Stimulated activated CD8-positive, alpha-beta memory T cell treated with anti-CD3 and anti-CD28 coated beads, Interleukin-12 subunit alpha, Interleukin-12 subunit beta, amount 100 ng/mL, for 1 hour (primary cell): ENCODE measurements at places on chromosomes 4 and X.
A peak's percentile ranks its signal among the peaks of the same experiment; 100 is the strongest.

DNA sequence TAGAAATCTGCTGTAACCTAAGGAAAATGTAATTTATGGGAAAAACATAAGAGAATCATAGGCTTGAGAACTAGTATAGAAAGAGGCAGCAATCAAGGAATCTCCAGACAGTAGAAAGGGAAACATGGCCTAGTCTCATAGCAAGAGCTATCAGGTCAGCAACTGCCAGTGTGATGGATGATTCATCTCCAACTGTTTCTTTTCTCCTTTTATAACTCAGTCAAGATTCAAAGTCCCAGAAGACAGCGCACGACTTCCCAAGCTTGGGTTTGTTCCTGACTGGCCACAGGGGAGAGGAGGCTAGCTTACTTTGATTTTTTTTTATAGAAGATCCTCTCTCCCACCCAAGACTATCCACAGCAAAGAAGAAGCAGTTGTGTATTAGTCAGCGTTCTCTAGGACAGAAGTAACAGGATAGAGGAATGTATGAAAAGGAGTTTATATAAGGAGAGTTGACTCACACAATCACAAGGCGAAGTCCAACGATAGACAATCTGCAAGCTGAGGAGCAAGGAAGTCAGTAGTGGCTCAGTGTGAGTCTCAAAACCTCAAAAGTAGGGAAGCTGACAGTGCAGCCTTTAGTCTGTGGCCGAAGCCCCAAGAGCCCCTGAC, 181.5 kb downstream of the GC start:
- no peak for DNase-seq

DNA sequence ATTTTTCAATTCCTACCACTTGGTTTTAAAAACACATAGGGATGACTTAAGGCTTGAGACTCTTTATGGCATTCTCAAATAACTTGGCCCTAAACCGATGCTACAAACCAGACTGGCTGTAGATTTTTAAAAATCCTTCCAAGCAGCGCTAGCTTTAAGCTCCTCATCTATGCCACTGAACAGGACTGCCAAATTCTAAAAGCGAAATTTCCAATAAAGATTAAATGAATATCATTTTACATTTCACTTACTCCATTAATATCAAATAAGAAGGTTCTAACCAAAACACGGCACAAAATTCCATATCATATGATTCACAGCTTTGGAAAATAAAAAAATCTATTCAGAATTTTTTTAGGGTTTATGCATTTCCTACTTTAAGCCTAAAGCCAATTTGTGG, 134.2 kb downstream of the FANCB start:
- DNase-seq = no peak

GRCh38 chr4:98394134-98394533, 132.9 kb downstream of the RAP1GDS1 start:
- DNase-seq = no peak

DNA sequence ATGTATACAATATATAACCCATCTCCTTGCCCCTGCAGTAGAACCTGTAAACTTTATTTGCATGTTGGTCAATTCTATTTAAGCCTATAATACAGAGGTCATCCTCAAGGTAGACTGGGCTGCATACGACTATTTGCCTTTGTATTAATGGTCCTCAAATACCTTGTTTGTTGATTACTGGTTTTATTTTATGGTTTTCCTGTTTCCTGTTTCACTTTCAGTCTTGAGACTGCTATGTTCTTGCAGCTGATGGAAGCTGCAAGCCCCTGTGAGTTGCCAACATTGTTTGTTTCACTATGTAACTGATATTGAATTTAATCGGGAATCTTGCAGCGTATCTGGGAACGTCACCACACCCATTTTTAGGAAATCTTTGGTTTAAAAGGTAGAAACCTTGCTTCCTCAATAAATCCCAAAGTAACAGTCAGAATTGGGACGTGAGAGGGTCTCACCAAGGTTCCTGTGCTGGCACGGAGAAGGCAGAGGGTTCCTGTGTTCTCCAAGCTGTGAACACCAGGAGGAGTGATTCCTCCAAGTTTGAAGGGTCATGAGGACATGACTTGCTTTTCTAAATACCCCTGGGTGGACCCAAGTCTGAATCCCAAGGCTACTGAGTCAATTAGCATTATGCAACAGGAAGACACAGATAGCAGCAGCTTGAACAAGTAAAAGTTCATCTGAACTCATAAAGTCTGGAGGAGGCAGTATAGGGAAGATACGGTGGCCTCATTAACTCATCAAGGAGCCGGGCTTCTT, 110.6 kb upstream of the PNPLA4 start:
- no peak for DNase-seq

GRCh38 chrX:49773993-49774392, 55.1 kb upstream of the PAGE4 start:
- DNase-seq = no peak

DNA sequence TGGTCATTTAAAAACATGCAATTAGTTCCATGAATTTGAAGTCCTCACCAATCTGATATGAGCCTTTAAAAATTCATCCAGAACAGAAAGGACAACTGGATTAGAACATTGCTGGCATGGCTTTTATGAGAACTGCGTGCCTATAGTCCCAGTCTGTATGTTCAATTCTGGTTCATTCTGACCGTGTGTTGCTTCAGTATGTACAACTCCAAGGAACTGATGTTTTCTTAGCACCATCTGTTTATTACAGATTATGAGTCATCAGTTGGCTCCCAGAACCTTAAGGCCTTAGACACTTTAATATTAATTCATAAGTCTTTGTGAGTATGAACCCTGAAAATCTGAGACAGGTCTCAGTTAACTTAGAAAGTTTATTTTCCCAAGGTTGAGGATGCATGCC, 115.0 kb downstream of the CEP44 start:
- DNase-seq = no peak

- DNase-seq = no peak
Observed at GRCh38 chrX:37331546-37331945, 17.6 kb upstream of the PRRG1 start.

DNA sequence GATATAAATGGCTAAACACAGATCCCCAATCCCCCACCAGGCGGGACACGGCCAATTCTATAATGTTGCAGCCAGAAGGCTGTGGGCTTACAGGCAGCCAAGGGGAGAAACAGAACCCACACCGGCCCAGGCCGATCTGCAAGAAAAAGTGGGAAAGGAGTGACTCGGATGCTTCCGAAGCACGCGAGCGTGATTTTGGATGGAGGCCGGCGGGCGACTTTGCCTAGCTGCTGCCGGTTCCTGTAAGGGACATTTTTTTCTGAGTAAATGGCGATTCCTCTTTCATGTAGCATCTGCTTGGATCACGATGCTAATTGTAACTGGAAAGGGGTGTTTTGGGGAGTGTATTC, 470.2 kb downstream of the PCDH19 start:
- DNase-seq = no peak

DNA sequence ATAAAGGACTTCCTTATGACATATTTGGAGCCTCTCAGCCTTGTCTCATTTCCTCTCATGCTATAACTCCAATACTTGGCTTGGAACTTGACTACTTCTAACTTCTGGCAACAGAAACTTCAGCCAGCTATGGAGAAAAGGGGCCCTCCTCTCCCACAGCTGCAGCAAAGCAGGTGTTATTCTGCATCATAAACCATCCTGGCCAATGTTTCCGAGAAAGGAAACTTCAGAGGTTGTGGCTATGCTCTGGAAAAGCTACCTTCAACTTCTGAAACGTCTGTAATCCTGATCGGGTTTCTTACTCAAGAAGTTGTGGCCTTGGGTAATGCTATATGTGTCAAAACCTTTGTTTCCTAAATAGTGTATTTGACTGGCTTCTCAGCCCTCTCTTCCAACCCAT, 109.5 kb upstream of the CDX4 start:
- no peak for DNase-seq

DNA sequence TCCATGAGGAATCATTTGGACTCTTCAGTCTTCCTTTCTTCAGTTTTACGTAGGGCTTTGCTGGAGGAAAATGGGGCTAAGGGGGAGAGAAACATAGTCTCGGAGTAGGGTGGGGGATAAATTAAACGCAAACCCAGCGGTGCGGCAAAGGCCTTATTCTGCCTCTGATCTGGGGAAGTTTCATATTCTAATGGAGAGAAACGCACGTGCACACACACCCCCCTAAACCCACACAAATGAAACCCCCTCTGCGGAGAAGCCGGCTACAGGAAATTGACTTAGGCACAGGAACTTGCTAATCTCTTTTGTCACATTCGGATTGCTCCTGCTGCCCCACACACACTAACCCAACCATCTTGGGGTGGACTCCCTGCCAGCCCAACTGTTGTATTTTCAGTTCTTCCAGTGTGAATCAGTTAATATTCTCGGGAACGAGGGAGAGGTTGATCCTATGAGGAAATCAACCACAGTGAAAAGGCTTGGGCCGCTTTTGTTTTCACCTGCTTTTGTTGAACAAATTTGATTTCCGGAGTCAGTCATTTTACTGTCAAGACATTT, at the start of gene RHOH:
TSS of gene RHOH (plus strand) at position 308 of the 558 bp plus-strand sequence. CDS start 46,356 bp downstream, outside the sequence.
- DNase-seq = peak; percentile 64

DNA sequence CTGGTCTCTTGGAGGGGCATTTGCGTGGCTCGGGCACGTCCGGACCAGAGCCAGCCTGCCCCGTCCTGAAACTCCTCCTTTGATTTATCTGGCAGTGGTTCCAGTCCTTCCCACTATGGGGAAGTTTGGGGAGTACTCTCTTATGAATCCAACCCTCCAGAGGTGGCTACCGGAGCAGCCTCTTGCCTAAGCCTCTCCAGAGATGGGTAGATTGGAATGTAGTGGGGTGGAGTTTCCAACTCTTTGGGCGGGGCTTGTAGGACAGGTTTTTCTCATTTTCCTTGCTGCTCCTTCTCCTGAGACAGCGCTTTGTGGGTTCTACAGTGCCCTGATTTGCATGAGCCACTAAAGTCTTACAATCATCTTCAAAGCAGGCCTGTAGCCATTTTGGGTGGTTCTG, 60.1 kb upstream of the XAGE1B start:
- DNase-seq = no peak
